ENCODE measurements at places on chromosomes 16 and 17.

DNA sequence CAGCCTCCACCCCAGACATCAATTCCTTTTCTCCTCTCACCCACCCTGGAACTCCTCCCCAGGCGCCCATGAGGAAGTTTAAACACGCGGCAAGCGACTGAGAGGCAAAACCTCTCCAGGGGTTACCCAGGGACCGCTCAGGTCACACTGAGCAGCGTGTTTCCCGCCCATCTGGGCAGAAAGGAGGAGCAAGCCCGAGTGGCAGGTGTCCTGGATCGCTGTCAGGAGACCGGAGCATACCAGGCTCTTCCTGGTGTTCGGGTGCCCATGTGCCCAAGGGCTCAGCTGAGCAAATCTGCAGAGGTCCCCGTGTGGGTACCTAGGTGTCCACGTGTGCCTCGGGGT lies 491 bp downstream of the SLC25A19 start:
- no peak for DNase-seq

- DNase-seq, result no peak
Measured at GRCh38 chr17:61007980-61008379, 330.3 kb downstream of the BCAS3 start.

GRCh38 chr16:83633286-83633685 lies 174.5 kb upstream of the HSBP1 start:
- DNase-seq, result no peak

DNA sequence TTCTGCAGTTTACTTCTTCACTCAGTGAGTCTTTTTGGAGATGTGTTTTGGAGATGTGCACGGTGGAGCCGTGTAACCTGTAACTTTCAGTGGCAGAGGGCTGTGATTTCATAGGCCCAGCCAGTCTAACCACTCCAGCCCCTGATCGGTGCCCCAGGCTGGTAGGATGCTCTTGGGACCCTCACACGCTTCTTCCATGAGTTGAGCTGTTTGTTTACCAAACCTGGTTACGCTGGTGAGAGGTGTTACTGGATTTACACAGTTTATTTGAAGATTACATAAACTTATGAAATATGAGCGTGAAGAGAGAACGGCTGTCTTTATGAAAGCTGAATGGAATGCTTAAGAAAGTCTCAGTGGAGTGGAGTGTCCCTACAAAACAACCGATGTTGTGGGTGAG lies 96.7 kb downstream of the CMIP start:
- DNase-seq, result no peak

DNA sequence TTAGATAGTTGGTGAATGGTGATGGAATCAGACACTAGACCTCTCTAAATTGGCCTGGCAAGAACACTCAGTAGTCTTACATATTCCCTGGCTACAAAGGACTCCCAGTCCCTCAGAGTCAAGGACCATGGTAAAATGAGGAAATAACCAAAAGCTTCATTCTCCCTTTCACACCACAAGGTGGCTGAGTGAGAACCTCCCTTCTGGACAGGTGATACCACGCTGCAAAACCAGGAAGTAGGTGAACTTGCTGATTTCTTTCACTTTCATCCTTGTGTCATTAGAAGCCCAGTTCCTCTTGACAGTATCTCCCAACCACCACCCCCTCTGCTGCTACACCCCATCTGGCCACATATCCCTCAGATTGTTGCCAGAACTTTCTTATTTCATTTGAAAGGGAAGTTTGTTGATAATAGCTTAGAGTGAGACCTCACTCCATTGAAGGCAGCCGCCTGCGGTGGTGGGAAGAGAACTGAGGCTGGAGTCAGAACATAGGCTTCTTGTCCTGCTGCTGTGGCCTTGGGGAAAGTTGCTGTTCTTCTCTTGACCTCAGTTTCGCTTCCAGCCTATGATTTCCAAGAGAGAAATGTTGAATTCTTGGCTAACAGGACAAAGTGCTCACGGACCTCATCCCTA lies 290.6 kb upstream of the CCL2 start:
- DNase-seq, result no peak

Data from stimulated activated CD4-positive, alpha-beta T cell treated with anti-CD3 and anti-CD28 coated beads, Interleukin-12 subunit alpha, Interleukin-12 subunit beta, amount 100 ng/mL, for 48 hours (primary cell).